ENCODE measurements at places on chromosomes 7 and 10.

DNA sequence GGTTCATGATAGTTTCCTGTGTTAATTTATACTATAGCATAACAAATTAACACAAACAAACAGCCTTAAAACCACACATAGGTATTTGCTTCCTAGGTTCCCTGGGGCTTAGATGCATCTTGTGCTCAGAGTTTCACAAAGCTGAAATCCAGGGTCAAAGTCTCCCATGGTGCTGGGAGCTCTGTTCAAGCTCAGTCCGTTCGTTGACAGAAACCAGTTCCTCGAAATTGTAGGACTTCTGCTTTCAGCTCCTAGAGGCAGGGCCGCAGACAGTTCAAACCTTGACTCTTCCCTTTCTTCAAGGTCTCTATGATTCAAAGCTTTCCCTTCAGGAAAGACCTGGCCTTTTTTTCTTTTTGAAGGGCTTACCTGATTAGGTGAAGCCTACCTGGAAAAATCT lies 90.5 kb downstream of the VSTM2A start:
- no peak for DNase-seq

GRCh38 chr7:14754631-14755030 lies 147.9 kb downstream of the DGKB start:
- DNase-seq = no peak

DNA sequence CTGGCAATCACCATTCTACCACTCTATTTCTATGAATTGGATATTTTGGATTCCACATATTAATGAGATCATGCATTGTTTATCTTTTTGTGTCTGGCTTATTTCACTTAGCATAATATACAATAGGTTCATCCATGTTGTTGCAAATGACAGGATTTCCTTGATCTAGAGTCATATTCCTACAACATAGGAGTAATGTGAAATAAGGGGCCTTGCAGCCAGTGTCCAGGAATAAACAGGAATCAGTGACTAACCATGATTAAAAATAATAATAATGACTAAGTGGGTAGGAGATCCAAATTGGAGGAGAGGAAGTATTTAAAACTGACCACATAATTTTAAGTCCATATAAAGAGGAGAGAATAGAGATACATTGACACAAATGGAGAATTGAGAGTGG lies 49.9 kb downstream of the SCIN start:
- no peak for DNase-seq

DNA sequence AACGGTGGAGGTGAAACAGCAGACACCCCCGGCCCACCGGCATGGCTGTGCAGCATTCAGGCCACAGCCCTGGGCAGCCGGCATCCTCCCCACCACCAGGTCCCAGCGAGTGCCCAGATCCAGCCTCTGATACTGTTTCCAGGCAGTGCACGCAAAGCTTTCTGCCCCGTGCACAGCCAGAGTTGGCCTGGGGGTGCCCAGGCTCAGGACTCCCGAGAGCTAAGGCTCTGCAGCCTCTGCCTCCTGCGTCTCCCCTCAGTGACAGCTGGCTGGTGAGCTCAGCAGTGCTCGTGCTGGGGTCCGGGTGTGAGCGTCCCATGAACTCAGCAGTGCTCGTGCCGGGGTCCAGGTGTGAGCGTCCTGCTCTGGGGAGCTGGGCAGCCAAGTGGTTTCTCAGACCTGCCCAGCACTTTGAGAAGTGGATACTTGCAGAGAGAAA lies 65.4 kb downstream of the CFAP46 start:
- no peak for DNase-seq

GRCh38 chr10:21464134-21464533 lies 61.3 kb downstream of the SKIDA1 start:
- no peak for DNase-seq

DNA sequence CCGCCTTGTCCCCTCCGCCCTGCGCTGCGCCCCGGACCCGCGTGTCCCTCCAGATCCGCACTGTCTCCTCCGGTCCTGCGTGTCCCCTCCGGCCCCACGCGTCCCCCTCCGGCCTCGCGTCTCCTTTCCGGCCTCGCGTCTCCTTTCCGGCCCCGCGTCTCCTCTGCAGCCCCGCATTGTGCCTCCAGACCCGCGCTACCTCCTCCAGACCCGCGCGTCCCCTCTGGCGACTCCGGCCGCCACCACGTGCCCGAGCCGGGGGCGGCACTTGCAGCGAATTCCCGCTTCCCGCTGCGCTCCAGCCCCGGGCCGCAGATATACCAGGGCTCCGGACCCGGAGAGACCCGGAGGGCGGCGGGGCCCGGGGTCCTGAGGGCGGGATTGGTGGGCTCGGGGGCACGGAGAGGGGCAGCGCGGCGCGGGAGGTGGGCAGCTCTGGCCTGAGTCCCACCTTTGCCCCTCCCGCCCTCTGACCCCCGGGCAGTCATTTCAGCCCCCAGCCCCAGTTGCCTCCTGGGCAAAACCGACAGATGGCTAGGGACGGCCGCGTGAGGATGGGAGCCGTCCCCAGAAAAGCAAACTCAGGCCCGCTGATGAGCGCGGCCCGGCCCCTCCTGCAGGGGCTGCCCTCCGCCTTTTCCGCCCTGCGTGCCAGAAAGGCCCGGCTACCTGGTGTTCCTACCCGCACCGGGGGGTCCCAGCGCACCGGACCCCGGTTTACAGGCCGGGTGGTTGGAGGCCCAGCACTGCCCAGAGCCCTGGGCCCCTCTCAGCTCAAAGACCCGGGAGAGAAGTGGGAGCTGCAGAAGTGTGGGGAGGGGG lies 56.5 kb downstream of the RBM17 start:
- DNase-seq = no peak

DNA sequence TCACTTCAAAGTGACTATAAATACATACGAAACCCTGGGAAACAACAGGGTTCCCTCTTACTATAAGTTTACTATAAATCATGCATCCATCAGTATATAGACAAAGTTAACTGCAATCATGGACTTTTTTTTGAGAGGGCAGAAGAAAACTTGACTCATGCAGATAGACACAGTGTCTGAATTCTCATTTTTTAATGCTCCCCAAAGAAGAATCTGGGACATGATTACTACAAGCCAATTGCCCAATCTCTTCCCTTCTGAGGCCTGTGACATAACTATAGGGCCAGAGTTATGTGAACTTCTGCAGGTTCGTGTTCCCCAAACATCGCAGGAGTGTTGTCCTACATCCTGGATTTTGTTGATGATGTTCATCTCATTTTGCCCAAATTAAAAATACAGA lies 376.5 kb downstream of the KCNMA1 start:
- no peak for DNase-seq

GRCh38 chr10:94076325-94076841 lies 82.7 kb downstream of the PLCE1 start:
- DNase-seq = no peak

GRCh38 chr10:132229834-132230556 lies 43.2 kb downstream of the DPYSL4 start:
- no peak for DNase-seq

DNA sequence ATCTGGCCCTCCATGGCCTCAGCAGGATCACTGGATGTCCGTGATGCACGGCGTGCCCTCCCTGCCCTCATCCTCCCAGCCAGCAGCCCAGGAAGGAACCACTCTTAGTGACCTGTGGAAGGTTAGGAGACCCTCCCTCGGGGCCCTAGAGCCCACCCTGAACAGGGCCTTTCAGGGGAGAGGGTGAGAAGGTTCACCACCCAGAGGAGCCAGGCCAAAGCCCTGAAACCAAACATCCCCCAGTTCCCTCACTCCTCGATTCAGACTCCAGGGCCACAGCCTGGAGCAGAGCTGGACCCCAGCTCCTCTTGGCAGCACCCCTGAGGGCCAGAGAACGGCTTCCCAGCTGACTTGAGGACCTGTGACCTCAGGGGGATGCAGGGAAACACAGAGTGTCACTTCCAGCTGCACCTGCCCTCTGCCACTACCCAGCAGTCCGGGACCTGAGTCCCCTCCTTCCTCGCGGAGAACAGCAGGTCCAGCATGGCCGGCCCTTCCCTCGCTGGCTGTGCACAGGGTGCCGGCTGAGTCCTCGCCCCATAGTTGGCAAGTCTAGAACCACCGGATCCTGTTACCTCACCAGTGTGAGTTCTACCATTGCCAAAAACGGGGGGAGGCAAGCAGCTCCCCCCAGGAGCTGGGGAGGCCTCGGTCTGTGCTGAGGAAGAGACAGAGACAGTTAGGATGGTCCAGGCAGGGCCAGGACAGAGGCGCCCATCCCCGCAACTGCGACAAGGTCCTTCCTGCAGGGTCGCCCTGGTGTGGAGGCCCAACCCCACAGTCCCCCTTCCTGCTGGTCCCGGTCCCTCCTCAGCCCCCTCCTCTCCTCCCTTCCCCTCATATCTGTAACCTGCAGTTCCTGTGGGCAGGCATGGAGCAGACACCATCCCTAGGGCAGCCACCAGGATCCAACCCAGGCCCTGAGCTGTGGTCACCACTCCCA lies 158.6 kb downstream of the NRF1 start:
- no peak for DNase-seq

GRCh38 chr10:96421995-96422394 lies 63.2 kb upstream of the OPALIN start:
- DNase-seq = no peak

- DNase-seq = no peak
Measured at GRCh38 chr7:91814189-91814588, 66.3 kb downstream of the MTERF1 start.

GRCh38 chr7:67604461-67605386 lies 608.1 kb downstream of the TYW1 start:
- no peak for DNase-seq

GRCh38 chr10:132520177-132520811 lies 17.3 kb upstream of the INPP5A start:
- no peak for DNase-seq

DNA sequence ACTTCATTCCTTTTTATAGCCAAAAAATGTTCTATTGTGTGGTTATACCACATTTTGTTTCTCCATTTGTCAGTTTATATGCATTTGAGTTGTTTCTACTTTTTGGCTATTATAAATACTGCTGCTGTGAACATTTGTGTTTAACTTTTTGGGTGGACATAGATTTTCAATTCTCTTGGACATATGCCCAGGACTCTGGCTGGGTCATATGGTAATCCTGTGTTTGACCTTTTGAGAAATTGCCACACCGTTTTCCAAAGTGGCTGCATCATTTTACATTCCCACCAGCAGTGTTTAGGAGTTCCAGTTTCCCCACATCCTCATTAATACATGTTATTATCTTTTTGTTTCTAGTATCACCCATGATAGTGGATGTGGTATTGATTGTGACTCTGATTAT lies 39.4 kb downstream of the CSGALNACT2 start:
- no peak for DNase-seq

GRCh38 chr7:88758381-88759229 lies 895 bp upstream of the ZNF804B start:
- no peak for DNase-seq

- no peak for DNase-seq
Measured at GRCh38 chr7:95011995-95012394, 104.6 kb downstream of the PPP1R9A start.

DNA sequence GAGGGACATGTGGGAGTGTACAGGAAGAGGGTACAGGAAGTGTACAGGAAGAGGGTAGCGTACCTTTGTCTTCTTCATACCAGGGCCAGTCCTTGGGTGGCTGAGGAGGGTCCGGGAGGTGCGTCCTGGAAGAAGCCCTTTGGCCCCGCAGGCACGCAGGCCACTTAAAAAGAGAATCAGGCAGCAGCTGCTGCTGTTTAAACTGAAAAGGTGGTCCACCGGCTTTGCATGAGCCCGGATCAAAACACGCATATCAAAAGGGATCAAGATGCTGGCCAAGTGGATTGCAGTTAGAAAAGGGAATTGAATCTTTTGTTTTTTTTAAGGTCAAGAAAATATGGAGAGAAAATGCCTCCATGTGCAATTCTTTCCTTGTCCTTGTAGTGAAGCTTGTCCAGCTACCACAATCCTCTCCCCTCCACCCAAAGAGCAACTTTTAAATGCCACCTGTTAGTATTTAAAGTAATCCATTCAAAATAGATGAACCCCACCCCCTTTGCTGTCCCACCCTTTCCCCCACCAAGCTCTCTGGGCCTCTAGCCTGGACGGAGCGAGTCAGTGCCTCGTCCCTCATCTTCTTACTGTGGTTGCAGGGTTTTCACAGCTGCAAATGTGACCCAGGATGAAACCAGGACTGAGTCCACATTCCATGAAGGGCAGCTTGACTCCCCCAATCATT lies 142.8 kb downstream of the GLCCI1 start:
- DNase-seq = no peak

- DNase-seq = no peak
Measured at GRCh38 chr10:82768040-82768439, 893.0 kb downstream of the NRG3 start.

DNA sequence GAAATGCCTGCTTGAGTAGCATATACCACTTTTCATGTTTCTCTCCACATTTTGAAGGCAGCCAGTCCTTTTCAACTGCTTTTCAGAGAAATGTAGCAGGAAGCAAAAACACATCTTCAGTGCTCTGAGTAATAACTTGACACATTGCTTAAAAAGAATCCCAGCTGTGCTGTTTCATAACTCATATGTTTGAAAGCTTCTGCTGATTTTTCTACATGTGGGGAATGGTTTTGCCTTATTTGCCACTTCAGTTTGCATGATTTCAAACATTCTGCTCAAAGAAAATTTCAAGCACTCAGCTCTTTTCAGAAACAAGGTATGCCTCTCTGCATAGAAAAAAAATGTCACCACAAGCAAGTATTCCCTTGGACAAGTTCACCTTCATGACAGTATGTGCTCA lies 732.8 kb downstream of the POM121L12 start:
- DNase-seq = no peak

GRCh38 chr7:106484562-106484961 lies 176.4 kb downstream of the CCDC71L start:
- no peak for DNase-seq

DNA sequence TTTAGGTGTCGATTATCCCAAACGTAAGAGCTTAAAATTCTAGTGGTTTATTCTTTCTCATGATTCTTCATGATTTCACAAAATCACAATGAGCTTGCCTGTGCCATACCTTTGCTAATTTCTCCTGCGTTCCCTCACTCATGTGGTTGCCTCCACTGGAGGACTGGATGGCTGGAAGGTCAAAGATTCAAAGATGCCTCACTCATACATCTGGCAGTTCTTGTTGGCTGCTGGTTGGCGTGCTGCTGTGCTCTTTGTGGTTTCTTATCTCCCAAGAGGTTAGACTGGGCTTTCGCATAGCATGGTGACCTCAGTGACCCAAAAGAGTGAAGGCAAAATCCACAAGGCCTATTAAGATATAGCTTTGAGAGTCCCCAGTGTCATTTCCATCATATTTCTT lies 877.6 kb upstream of the AUTS2 start:
- DNase-seq = no peak

- no peak for DNase-seq
Measured at GRCh38 chr10:127830414-127830813, 62.3 kb downstream of the CLRN3 start.
